ENCODE measurements at places on chromosomes 7 and 10. TPM values are rescaled to one million over a fixed set of nuclear protein-coding genes. Genes with fewer than 3 reads are reported as not detected.

- DNase-seq: no peak
Measured at GRCh38 chr10:47094126-47094525, 182.9 kb downstream of the PTPN20 start.

DNA sequence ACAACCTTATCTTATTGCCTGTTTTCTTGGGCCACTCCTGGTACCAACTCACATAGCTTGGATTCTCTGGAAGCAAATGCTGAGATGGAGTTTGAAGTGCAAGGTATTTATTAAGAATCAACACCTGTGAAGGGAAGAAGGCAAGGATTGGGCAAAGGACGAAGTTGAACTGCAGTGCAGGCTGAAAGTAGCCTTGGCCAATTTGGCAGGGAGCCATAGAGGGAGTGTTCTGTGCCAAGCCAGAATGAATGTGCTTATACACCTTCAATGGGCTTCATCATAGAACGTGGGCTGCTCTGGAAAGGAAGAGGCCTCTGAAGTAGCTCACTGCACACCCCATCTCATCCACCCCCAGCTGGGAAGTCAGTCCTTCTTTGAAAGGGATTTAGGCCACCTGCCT lies 79.8 kb upstream of the IFRD1 start:
- no peak for DNase-seq

GRCh38 chr7:151038951-151039849 lies 9.1 kb upstream of the ASIC3 start:
- peak; percentile 73 for DNase-seq

GRCh38 chr7:54541669-54542625 lies at the start of gene VSTM2A:
Gene VSTM2A (plus strand): TSS chr7:54542375. CDS start chr7:54542731, 356 bp downstream.
- no peak for DNase-seq

DNA sequence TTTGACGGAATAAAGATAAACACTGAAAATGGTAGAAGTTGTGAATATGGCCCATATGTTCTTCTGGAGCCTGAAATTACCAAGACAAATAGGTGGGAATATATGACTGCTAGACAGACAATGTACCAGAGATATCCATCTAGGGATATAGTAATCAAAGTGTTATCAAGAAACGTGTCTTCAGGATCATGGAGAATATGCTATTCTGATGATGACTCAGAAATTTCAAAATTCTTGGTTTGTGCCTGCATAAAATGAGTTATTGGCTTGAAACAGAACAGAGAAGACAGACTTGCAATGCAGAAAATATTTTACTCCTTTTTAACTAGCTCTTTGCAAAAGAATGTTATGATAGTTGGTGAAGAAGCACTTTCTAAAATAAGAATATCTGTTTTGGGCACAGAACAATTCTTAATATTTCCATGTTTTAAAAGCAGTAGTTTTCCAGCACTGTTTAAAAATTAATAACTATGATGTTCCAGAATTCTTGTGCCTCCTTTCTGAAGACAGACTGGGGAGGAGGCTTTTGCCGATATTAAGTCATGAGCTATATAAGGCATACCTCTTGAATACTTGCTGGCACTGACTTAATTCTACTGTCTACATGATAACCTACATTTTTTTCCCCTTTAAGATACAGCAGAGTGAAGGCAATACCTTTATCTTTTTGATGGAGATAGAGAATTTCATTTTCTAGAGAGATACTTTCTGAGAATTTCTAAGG lies 34.4 kb upstream of the CABCOCO1 start:
- no peak for DNase-seq

DNA sequence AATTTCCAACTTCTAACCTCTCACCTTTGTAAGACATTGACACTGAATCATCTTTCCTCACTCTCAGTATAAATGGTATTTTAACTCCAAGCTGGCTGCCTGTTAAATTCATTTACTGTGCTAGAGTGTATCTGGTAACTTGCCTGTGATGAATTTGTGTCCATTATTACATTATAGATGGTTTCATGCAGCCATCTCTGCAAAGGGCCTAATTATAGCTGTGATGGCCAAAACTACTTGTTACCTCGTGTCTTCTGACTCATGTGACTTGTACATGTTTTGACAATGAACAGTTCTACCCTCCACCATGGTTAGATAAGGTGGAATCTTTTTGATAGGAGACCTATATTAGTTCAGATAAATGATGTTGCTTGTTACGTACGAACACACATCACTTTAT lies 392.0 kb downstream of the PAXIP1 start:
- no peak for DNase-seq

MDFIC gene
- total RNA-seq: 13.7 TPM

- DNase-seq: no peak
Measured at GRCh38 chr10:52135101-52135500, 179.0 kb upstream of the DKK1 start.

DNA sequence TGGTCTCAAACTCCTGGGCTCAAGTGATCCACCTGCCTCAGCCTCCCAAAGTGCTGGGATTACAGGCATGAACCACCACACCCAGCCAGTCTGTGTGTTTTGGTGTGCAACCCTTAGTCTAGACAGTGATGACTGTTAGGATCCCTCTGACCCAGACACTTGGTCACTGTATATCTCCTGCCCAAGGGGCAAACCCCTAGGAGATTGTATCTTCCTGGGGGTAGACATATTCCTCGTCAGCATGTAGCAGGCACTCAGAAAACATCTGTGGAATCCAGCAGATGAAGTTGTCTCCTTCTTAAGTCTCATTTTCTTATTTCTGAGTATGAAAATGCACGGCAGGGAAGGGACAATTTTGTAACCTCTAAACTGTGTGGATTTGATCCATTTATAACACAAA lies 292.5 kb downstream of the GFRA1 start:
- DNase-seq: no peak

DNA sequence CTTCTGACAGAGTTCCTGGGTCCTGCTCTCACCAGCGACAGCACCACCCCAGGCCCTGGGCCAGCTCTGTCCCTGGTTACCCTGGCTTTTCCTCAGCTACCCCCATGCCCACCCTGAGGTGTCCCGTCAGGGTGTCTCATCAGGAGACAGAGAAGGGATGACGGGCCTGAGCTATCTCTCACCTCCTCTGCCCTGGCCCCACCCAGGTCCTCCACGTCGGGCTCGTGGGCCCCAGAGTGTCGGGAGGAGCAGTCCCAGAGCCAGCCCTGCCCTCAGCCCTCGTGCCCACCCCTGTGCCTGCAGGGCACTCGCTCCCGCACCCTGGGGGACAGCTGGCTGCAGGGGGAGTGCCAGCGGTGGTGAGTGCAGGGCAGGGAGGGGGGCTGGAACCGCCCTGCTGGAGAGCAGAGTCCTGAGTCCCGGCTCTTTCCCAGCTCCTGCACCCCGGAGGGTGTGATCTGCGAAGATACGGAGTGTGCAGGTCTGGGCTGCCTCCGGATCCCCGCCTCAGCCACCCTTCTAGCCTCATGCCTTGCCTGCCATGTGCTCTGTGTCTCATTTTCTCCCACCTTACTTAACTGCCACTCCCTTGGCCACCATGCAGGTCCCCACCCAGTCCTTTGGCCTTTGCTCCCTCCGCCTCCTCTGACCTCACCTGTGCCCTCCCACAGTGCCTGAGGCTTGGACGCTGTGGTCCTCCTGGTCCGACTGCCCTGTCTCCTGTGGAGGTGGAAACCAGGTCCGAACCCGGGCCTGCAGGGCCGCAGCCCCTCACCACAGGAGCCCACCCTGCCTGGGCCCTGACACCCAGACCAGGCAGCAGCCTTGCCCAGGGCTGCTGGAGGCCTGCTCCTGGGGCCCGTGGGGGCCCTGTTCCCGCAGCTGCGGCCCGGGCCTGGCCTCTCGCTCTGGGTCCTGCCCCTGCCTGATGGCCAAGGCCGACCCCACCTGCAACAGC lies 16.7 kb upstream of the ZNF862 start:
- no peak for DNase-seq

SLC26A5 gene
- total RNA-seq: 0.23 TPM

DNA sequence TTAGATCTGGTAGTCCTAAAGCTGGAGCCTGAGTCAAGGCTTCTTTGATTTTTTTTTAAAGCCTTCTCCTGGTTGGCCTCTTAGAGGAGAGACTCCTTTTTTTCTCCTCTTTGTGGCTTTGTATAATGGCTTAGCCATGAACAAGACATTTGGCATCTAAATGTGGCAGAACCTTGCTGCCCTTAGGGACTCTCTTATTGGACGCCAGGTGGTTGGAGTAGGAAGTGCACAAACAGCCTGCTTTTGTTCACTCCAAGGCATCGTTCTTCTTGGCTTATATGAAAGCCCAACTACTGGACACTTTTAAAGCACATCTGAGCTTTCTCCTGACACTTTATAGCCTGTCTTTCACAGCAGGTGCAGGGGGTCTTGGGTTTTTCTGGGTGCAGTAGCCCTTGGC lies 25.0 kb downstream of the ZPBP start:
- no peak for DNase-seq

- peak; percentile 16 for DNase-seq
Measured at GRCh38 chr10:70053841-70054288, 1.2 kb downstream of the MACROH2A2 start.

GRCh38 chr7:47326220-47326619 lies 255.7 kb downstream of the TNS3 start:
- DNase-seq: no peak

DNA sequence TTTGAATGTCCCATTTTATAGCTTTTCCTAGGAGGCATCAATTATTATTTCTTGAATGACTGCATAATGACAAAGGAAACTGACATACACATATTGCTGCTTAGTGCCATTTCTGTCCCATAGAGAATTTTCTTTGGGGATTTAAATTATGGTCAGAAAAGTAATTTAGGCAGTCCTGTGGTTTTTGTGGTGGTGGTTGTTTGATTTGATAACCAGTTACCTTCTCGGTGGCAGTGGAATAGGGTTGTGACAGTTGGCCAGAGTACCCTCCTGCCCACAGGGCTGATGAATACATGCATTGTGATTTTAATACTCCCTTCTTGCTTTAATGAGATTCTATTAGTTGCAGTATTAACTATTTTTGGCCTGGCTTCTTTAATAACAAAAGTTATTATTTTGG lies 6.6 kb upstream of the SGCE start:
- DNase-seq: no peak

GRCh38 chr10:11276449-11276990 lies 258.8 kb downstream of the CELF2 start:
- DNase-seq: no peak

TMEM130 gene
- total RNA-seq: 0.26 TPM

GRCh38 chr7:34655384-34655783 lies 2.6 kb upstream of the NPSR1 start:
- no peak for DNase-seq

Data from mucosa of gallbladder (tissue), 1 donor.